ENCODE measurements at places on chromosomes 5 and 9.
A peak's percentile ranks its signal among the peaks of the same experiment; 100 is the strongest.

DNA sequence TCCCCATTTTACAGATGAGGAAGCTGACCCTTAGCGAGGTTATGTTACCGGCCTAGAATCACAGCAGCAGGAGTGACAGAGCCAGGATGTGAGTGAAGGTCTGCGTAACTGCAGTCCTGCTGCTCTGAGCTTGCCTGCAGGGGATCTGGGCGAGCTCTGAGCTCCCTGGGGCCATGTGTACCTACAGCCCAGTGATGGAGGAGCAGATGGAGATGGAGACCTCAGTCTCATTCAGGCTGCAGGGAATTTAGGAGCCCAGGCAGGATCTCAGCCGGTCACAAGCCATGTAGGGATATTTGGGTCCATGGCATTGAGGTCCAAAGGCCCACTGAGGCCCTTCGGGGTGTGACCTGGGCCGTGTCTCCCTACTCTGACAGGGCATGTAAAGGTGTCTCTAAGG lies 170.6 kb downstream of the CACNA1B start:
- no peak for DNase-seq

DNA sequence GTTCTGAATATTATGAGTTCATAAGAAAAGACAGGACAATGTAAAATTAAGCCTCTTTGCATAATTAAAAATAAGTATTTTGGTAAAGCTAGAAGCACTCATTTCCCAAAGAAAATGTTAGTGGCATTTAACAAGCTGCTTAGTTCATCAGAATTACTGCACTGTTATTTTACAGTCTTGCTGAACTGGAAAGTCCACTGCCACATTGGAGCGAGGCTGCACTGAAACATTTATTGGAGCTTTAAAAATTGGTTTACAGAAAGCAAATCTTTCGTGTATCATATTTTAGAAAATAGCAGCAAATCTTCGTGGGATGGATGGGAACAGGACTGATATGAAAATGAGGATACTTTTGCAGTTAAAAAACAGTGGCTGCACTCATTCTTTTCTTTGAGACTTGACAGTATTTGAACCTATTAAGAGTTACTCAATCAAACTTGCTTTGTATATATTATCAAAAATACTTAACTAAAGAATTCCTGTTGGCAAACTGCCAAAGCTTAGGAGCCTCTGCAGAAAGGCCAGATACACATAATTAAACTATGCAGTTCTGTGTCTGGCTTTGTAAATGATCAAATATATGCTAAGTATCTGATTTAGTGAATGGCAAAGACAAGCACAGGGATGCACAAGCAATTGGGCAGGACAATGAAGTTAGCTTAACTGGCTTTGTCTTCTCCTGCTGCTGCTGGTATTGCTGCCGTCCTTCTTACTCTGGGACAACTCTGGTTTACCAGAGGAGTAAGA lies 16.5 kb upstream of the FBXL7 start:
- no peak for DNase-seq

- DNase-seq = no peak
Observed at GRCh38 chr5:44398382-44398781, 9.2 kb upstream of the FGF10 start.

DNA sequence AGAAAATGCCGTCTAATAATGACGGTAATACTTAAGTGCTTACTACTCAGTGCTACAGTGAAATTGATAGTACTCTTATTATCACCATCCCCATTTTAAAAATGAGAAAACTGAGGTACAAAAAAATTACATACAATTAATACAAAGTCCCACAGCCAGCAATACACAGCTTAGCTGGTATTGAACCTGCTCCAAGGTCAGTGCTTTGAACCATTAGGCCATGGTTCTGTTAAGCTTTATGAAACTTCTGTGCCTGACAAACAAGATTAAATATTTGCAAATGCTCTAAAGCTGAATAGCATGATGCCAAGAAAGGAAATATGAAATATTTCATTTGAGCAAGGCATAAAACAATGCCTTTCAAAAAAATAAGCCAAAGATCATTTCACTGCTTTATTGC lies 357.2 kb downstream of the ARRDC3 start:
- no peak for DNase-seq

- DNase-seq = no peak
Observed at GRCh38 chr9:81578606-81579005, 110.7 kb downstream of the TLE1 start.

- no peak for DNase-seq
Observed at GRCh38 chr5:80185095-80185494, 70.8 kb downstream of the SERINC5 start.

DNA sequence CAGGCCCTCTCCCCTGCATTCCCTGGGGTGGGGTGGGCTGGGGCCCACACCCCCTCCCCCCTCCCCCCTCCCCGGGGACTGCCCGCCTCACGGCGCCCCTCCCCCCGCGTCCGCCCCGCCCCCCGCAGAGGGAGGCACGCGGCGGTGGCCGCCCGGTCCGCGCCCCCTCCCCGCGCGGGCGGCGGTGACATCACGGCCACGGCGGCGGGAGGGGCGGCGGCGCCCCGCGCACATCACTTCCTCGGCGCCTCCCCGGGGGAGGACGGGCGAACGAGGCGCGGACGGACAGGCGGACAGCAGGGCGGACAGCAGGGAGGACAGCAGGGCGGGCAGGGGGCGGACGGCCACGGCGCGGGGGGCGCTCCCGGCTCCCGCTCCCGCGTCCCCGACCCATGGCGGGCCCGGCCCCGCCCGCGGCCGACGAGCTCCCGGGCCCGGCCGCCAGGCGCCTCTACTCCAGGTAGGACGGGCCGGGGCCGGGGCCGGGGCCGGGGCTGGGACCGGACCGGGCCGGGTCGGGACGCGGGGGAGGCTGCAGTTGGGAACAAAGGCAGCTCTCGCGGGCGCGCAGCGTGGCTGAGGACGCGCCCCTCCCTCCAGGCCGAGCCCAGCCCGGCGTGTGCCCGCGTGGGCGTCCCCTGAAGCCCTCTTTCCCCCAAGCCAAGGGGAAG lies at the start of gene GPSM1:
TSS of gene GPSM1 (plus strand) at position 236 of the 671 bp plus-strand sequence. CDS start at position 393, 157 bp downstream.
- peak; percentile 49 for DNase-seq

DNA sequence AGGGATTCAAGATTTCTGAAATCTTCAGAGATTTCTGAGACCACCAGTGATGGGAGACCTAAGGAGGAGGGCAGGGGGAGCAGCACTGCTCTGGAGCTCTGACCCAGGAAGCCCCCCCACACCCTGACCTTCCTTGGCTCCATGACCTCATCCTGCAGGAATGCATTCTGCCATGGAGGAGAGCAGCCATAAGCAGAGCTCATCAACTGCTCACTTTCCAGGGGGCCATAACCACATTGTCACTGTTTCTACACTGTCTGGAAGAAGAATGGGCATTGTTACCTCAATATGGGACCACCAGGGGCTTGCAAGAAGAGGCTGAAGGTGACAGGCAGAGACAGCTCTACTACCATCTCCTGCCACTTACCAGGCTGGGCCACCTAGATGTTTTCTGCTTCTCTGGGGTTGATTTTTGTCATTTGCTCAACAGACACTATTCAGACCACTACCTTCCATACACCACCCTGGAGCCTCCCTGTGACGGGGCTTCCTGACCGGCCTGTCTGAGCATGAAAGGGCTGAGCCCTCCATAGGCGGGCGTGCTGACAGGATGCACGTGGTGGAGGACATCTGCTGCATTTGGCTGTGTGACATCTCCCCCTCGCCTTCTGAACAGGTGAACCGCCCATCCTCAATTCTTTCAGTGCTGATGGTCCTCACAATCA lies 2.3 kb upstream of the TSC1 start:
- no peak for DNase-seq

- DNase-seq = peak; percentile 87
Observed at GRCh38 chr5:79857714-79858409, 133.2 kb downstream of the MTX3 start.

DNA sequence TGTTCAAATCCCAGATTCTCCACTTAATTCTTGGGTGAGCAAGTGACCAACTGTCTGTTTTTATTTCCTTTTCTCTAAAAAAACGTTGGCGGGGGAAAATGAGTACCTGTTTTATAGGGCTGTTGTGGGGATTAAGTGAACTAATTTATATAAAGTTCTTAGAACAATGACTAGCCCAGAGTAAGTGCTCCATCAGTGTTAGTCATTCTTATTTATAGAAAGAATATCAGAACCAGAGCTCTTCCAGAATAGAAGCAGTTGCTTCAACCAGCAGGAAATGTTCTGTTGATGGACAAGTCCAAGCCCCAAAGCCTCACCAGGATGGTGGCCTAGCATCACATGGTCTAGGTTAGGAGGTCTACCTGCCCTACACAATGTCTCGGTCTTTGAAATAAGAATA lies 379.2 kb downstream of the ACTL7B start:
- DNase-seq = no peak

DNA sequence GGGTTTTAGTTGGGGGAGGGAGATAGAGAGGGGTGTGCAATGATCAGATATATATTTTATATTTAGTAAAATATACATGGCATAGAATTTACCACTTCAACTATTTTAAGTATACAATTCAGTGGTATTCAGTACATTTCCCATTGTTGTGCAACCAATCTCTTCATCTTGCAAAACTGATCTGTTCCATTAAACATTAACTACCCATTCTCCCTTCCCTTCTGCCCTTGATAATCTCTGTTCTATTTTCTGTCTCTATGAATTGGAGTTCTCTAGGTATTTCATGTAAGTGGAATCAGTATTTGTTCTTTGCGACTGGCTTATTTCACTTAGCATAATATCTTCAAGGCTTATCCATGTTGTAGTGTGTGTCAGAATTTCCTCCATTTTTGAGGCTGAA lies 38.6 kb downstream of the TGFBI start:
- DNase-seq = no peak

DNA sequence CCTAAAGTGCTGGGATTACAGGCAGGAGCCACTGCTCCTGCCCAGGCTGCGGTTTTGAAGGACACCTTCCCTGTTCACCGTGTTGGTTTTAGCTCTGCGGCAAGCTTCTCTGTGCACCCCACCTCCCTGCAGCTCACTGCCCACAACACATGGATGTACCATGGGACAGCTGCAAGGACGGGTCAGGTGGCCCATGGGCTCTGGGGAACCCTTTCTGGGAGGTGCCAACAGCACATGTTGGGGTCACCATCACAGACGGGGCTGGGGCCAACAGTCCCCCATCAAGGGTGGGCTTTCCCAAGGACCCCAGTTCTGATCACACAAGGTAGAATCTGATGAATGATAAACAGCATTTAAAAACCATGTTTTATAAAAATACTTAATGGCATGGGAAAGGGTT lies 7.5 kb downstream of the EXD3 start:
- no peak for DNase-seq

- no peak for DNase-seq
Observed at GRCh38 chr5:31763424-31763823, 124.5 kb downstream of the PDZD2 start.

DNA sequence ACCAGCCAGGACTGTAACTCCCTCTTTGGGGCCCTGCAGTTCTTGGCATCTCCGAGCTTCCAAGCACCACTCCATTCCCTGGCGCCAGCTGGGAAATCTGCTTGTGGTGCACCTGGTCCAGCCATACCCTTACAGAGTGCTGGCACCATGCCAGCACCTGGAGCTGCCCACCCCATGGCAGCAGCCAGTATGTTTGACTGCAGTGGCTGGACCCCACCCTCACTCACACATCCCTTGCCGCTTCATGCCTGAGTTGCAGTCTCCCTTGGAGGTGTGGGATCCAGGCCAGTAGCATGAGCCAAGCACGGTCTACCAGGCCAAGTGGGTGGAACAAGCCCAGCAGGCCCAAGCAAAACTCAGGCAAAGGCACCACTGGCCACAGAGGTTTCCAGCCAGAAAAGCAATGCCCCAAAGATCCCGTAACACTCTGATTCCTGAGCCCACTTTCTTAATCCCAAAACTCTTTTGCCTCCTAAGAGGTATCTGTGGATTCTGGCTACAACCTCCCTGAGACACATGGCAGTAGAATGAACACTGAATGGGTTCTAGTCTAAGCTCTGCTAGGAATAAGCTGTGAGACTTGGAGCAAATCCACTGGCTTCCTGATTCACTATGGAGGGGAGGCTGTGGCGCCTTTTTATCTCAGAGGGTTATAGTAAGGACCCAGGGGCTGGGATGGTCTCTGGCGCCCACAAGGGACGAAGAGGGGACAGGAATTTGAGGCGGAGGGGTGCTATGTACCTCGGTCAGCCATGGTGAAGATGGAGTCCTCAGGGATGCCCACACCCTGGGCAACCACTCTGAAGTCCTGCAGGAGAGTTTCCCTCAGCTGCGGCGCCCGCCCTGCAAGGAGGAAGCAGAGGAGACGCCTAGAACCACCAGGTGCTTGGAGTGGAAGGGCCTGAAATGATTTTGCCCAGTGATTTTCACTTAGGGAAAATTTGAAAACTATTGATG lies 5.6 kb downstream of the AMBP start:
- no peak for DNase-seq

DNA sequence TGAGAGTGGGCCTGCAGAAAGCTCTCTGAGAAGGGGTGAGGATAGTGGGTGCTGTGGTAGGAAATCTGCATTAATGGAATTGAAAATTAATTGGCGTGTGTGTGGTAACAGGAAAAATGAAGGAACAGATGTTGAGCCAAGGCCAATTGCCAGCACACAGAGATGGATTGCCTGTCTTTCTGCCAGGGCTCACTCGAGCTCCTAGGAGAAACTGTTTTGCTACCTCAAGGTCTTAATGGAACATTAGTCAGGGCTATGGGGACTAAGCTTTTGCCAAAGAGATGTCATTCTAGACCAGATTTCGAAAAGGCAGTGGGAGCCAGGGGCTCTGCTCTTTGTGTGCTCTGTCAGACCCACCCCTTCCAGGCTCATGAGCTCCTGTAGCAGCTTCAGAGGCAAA lies 124.0 kb upstream of the EFNA5 start:
- no peak for DNase-seq

- no peak for DNase-seq
Observed at GRCh38 chr5:139741823-139742172, 53.8 kb upstream of the PSD2 start.

DNA sequence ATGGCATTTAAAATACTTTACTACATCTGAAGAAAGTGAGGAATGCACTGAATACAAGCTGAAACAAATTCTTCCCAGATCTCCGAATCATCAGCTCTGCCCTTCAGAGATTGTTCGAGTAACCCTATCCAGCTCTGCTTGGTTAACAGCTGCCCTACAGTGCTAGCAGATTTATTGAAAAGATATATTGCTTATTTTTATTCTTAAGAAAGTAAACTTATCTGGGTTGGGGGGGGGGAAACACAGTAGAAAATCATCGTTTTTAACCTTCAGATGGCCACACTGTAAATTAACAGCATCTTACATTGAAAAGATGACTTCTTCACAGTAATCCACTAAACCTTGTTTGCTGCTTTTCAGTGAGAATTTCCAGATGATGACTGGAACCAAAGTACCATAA lies 210.8 kb downstream of the NFIB start:
- DNase-seq = no peak

GRCh38 chr9:138051586-138052321 lies 174.2 kb downstream of the CACNA1B start:
- DNase-seq = peak; percentile 5

DNA sequence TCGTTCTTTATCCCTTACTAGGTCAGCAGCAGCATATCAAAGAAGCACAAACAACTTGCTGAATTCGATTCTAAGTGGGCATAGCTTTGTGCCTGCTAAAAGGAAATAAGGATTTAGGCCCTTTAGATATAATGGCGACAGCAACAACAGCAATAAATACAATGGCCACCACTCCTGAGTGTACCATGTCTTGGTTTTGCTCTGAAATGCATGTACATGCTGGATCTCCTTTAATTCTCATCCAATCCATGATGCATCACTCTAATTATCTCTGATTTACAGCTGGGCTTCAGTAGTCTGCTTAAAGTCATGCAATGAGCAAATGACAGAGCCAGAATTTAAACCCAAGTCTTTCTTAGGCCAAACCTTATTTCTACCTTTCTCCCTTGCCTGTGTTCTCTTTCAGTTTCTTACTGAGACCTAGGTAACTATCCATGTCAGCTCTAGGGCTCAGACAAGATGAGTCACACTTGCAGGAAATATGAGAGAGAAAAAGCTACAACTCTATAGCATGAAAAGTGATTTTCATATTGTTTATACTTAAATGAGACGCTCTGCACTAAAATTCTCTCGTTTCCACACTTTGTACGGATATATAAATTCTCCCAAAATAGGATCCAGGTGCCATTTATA lies 111.8 kb downstream of the HMHB1 start:
- DNase-seq = no peak

Measured in activated CD4-positive, alpha-beta memory T cell treated with anti-CD3 and anti-CD28 coated beads for 36 hours (primary cell).